AG08395 (cell line): ENCODE measurements at places on chromosomes 2 and 18.

DNA sequence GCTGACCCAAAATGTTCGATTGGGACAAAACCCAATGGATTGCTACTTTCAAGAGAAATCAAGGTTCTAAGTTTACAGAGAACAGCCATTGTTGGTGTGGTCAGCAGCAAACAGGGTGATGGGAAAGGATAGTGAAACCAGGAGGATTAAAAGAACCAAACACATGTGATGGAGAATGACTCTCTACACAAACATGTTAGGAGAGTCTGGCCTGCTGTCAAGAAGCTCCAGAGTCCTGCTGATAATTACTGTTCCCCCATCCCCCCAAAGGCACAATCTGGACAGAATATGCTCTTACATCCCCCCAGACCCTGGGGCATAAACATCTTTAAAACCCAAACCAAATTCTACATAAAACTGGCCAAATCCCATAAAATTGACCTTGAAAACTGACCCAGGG, 32.0 kb upstream of the ACYP2 start:
- DNase-seq: peak; percentile 24

DNA sequence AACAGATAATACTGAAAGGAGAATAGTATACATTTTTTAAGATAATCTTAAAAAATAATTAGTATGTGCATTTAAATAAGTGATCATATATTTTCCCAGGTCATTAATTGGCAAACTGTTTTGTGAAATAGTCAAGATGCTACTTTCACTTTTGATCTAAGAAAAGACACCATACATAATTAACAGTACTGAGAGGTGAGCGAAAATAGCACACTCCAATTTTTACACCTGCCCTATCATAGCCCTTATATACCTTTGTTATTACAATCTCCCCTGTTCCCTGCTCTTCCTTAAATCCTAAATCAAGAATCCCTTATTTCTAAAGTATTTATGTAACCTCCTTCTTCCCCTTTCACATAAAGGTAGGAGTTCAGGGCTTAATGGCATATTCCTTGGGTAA, 500.1 kb upstream of the LRATD1 start:
- no peak for DNase-seq

DNA sequence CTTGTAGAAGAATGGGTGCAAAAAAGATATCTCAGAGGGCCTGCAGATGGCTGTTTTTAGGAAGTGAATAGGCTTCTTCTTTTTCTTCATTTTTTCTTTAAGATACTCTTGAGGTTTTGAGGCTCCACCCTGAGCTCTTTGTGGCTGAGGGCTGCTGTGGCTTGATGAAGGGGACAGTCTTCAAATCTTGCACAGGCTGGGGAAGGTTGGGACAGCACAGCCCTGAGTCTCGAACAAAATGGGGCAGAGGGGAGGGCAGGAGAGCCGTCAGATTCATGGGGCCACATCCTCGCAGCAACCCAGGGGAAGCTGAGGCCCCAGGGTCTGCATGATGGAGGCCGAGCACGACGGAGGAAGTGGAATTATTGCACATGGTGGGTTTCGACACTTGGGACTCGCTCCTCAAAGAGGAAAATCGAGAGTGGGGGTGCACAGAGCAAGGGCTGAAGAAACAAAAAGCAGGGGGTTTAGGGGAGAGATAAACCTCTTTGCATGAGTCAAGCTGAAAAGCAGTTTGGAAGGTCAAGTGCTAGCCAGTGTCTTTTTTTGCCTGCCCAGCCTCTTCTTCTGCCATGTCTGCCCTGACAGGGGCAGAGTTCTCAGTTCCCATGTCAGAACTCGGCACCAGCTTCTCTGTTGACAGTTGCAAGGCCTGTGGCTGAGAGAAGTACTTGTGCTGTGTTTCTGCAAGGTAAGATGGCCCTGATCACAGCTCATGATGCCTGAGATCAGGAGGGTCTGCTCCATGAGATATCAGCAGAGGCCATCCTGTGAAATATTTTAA, 19.5 kb downstream of the INPP4A start:
- no peak for DNase-seq

DNA sequence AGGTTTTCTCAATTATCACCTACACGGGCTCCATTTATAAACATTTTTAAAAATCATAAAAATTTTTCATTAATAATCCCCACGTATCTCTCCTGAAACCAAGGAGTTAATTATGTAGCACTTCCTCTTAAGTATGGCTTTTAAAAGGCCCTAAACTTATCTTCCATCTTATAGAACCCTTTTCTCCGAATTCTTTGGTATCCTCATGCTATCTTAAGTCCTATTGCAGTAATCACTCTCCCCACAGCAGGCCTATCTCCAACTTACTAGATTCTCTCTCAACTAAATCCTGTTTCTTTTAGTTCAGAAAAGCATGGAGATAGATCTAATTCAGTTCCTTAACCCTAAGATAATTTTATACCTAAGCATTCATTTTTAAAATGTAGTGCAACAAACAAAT, 26.2 kb downstream of the RPRD1A start:
- no peak for DNase-seq

GRCh38 chr2:209613649-209614305, 157.9 kb upstream of the UNC80 start:
- DNase-seq: no peak

DNA sequence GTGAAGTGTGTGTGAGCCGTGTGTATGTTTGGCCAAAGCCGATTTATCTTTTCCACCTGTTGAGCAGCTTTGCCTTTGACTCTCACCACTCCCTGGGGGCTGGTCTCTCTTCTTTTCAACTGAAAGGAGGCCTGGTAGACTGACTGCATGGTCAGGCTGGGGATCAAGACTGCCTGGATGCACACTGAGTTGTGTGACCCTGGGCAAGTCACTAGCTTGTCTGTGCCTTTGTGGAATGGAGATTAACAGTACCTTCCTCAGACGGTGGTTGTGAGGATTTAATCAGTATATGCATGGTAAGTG, 85.5 kb downstream of the TANC1 start:
- no peak for DNase-seq

- DNase-seq: peak; percentile 53
Observed at GRCh38 chr2:27804146-27804545, 32.6 kb downstream of the MRPL33 start.

GRCh38 chr18:75658330-75658729, 230.8 kb upstream of the SMIM21 start:
- no peak for DNase-seq

GRCh38 chr2:151437630-151438029, 27.9 kb downstream of the RIF1 start:
- DNase-seq: peak; percentile 23

DNA sequence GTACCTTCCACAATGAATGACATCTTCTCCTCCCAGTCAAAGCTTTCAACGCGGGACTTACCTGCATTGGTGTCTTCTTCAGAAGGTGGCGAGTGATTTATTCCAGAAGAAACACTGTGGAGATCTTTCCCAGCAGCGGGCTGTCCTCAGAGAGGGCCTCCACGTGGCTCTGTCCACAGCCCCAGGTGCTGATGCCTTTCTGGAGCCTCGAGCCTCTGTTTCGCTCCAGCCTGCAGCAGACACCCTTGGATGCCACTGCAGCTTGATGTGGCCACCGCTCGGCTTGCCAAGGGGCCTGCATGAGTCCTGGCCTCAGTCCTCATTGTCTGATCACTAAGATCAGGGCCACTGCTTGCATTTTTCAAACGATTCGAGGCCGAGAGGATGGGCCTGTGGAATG, 46.6 kb upstream of the GALR1 start:
- peak; percentile 11 for DNase-seq

GRCh38 chr2:223669453-223670225, 67.5 kb upstream of the SCG2 start:
- DNase-seq: no peak

GRCh38 chr2:18456026-18456425, 104.4 kb downstream of the RDH14 start:
- DNase-seq: no peak

GRCh38 chr2:101036562-101036961, 34.5 kb downstream of the RPL31 start:
- peak; percentile 60 for DNase-seq

GRCh38 chr2:47697000-47697601, 85.8 kb upstream of the MSH6 start:
- no peak for DNase-seq

DNA sequence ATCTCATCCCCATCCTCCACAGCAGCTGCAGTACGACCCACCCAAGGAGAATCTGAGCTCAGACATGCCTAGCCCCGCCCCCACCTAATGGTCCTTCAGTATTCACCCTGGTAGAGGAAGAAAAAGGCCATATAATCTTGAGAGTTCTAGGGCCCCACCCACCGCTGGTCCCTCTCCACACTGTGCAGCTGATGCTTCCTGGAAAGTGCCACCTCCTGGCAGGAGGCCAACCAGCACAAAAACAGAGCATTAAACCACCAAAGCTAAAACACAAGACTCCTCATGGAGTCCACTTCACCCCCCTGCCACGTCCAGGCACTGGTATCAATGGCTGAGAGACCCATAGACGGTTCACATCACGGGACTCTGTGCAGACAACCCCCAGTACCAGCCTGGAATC, 40.7 kb downstream of the MC4R start:
- no peak for DNase-seq

DNA sequence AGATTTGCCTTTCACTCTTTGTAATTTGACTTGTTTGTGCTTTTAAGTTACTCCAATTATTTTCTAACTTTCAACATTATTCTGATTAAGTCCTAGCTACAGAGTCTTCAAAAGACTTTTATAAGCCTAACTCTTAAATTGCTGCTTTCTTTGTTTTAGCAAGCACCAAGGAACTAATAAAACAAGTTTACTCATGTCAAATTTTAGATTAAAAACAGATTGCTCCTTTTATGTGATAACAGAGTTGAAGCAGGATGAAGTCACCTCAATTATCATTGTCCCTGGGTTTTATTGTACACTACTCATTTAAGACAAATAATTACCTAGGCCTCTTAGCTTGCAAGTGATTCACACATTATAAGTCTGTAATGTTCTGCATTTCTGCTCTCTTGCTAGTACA, 678.4 kb downstream of the ERBB4 start:
- no peak for DNase-seq

- no peak for DNase-seq
Observed at GRCh38 chr2:48362515-48362914, 167.4 kb upstream of the STON1 start.

GRCh38 chr2:19728125-19728524, 173.7 kb downstream of the TTC32 start:
- no peak for DNase-seq

GRCh38 chr18:28584731-28585130, 407.8 kb upstream of the CDH2 start:
- DNase-seq: peak; percentile 17

- no peak for DNase-seq
Observed at GRCh38 chr2:177586154-177586553, 193.6 kb downstream of the AGPS start.

DNA sequence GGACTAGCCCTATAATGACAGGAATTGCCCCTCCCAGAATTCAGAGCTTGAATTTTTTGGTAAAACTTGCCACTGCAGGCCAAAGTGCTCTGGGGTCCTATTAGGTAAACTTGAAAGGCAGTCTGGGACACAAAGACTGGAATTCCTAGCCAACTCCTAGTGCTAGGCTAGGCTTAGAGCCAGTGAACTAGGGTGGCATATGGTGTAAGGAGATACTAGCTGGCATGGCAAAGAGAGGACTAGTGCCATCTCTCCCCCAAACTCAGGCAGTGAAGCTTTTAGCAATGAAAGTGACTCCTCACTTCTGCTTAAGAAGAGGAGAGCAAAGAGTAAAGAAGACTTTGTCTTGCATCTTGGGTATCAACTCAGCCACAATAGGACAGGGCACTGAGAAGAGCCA, 410.5 kb upstream of the CNTNAP5 start:
- DNase-seq: no peak

DNA sequence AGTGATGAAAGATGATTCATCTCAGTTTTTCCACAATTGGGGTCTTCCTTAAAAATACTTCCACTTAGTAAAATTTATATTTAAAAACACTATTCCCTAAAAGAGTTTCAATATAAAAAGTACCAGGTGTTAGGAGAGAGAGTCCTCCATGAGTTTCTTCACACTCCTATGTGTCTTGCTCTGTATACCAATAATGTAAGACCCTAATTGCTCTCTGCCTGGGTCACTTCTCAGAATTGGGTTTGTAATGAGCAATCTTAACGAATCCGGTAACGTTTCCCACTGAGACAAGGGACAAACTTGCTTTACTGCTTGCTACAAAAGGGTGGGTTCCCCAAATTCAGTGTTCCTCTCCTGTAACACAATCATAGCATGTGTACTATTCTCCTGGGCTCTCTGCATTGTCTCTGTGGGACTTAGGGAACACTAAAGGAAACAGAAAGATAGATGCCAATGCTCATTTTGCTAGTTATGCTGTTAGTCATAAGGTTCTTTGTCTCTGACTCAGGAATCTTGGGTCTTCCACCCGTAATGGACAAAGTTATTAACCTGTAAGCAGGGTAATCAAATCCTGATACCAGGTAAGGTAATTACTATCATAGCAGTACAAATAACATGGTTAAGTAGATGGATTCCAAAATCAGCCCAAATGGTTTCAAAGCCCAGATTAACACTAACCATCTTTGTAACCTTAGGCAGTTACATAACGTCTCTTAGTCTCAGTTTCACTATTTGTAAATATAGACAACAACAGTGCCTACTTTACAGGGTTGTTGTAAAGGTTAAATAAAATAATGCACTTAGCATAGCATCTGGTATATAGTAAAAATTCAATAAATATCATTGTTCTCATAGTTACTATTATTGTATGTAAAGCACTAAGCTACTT, 46.3 kb downstream of the ITSN2 start:
- DNase-seq: peak; percentile 25

DNA sequence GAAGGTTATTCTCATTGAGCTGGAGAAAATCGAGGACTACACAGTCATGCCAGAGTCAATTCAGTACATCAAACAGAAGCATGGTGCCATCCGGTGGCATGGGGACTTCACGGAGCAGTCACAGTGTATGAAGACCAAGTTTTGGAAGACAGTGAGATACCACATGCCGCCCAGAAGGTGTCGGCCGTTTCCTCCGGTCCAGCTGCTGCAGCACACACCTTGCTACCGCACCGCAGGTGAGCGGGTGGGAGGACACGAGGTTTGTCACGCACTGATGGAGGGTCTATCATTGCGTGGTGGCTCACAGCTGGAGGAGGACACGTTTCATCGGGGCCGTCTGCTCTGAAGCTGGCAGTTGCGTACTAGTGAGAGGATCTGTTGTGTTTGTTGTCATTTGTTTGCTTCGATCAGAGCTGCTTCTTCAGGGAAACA, 48.2 kb downstream of the IL1RL2 start:
- DNase-seq: no peak

DNA sequence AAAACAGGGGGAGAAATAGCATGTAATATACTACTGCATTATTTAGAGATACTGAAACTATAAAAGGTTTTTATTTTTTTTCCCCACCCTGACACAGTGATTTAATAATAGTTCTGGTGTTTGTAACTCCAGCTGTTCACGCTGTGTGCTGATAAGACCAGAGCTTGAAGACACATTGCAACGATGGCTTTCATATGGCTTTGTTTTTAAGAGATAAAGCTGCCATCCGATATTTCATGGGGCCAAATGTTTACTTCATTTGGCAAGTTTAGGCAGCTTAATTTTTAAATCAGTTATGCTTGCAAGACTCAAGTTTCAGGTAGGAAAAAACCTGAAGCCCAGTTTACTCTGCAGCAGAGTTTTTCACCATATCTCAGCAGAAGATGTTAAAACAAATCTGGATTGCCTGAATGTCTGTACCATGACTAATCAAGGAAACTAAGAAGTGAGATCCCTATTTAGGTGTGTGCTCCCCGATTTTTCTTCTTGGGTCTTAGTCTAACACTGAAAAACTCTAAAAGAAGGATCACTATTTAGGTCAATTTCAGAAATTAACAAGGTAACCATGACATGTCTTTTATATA, 508.6 kb downstream of the PARD3B start:
- no peak for DNase-seq

GRCh38 chr18:22838639-22839277, 94.4 kb upstream of the RBBP8 start:
- no peak for DNase-seq
